Central memory CD8-positive, alpha-beta T cell (primary cell): ENCODE measurements at places on chromosomes 2 and 18.

DNA sequence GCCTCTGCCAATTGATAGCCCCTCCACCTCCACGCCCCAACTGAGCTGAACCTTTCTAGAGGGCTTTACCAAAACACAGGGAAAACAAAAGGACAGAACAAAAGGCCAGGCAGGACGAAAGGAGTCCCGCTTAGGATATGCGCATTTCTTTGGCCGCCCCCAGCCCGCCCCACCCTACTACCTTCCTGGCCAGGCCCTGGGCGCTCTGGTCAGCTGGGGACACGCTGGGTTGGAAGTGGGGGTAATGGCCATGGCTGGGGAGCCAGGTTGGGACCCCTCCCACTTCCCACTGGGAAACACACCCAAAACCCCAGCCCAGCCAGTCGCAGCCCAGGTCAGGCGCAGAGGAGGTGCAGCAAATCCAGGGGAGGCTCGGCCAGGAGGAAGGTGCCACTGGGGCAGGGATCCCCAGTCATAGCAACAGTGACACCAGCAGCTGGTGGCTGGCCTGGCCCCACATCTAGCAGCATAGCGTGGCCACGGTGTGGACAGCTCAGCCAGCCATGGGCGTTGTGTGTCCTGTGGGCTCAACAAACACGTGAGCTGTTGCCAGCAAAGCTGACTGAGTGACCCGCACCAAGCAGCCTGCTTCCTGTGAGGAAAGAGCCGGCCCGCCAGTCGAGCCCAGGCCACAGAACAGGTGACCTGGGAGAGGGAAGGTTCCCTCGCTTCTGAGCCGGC is 24.6 kb upstream of the B3GNT7 start:
- DNase-seq, result no peak

- no peak for DNase-seq
These were observed 675.1 kb upstream of the SALL3 start for GRCh38 chr18:78304192-78305164.

GRCh38 chr2:33706410-33706809 is 107.3 kb upstream of the FAM98A start:
- no peak for DNase-seq

- no peak for DNase-seq
These were observed 11.1 kb upstream of the KLHL30 start for GRCh38 chr2:238127165-238128060.

DNA sequence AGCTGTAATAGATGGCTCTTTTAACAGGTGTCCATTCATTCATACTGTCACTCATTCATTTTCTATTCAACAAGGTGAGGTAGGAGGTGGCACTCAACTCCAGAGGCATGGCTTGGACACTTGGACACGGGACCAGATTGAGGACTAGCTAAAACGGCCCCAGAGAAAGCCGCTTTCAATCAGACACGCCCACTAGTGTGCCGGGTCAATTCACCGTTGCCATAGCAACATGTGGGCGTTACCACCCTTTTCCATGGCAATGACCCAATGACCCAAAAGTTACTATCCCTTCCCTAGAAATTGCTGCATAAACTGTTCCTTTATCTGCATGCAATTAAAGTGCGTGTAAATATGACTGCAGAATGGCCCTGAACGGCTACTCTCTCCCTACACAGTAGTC is 49.2 kb upstream of the LGALSL start:
- no peak for DNase-seq

GRCh38 chr2:46879511-46879910 is 36.1 kb downstream of the MCFD2 start:
- DNase-seq, result no peak

- DNase-seq, result no peak
These were observed 4.1 kb downstream of the TMEM237 start for GRCh38 chr2:201639205-201639604.

DNA sequence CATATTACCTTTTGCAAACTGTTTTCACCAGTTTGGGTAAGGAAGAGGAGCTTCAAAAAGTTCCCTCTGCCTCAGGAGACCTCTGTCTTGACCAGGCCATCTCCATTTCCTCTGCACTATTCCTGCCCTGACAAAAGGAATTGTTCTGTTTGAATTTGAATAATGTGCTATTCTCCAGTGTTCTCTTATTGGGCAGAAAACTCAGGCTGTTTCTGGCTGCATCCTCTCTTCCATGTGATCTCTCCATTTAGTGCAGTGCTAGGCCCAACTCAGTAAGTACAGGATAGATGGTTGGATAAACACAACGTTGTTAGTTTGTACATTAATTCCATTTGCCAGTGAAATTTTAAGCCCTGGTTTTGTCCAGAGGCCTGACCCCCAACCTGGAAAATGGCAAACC is 102.2 kb upstream of the CELF4 start:
- no peak for DNase-seq

DNA sequence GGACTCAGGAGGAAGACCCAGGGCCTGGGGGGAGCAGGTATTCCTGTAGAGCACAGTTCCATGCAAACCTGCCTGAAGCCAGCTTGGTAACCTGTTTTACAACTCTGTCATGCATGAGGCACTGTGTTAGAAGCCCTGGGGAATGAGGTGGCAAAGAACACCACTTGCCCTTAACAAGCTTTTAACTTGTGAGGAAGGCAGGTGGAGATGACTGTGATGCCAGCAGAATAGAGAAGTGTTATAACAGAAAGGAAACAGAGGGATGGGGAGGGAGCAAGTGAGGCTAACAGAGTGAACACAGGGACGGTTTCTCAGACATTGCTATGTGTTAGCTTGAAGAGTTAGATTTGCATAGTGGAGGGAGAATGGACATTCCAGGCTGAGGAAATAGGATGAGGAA is 11.5 kb upstream of the IL1A start:
- DNase-seq, result no peak

DNA sequence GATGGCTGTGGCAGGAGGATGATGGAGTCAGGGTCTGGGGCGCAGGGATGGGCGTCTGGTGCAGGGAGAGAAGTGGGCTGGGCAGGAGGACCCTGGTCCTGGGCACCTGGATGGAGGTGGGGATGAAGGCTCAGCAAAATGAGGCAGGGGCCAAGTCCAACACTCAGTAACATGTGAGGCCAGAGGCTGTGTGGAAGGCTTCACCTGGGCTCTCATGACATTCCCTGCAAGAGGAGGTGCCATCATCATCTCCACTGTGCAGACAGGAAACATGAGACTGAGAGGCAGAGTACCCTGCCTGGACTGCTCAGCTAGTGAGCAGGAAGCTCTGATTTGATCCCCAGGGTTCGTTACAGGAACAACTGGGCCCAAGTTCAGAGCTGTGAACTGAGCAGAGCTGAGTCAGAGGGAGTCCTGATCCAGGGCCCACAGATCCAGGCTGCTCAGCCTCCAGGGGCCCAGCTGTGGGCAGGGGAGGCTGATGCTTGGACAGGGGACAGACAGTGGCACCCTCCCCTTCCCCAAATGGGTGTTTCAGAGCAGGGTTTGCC is 36.9 kb downstream of the HJURP start:
- no peak for DNase-seq

DNA sequence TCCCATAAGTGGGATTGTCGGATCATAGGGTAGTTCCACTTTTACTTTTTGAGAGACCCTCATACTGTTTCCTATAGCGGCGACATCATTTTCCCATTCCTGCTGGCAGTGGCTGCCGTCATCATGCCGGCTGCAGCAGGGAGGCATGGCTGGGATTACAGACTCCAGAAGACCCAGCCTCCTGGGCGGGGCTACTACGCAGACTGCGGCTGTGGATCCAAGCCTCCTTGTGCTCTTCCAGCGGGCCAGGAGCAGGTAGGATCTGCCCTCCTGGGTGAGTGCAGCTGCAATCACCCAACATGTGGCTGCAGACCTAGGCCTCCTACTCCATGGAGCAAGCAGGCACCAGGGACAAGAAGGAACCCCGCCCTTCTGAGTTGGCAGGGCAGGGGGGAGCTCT is 359.2 kb downstream of the GALR1 start:
- no peak for DNase-seq

GRCh38 chr2:201164166-201164565 is 18.8 kb upstream of the CASP10 start:
- no peak for DNase-seq

DNA sequence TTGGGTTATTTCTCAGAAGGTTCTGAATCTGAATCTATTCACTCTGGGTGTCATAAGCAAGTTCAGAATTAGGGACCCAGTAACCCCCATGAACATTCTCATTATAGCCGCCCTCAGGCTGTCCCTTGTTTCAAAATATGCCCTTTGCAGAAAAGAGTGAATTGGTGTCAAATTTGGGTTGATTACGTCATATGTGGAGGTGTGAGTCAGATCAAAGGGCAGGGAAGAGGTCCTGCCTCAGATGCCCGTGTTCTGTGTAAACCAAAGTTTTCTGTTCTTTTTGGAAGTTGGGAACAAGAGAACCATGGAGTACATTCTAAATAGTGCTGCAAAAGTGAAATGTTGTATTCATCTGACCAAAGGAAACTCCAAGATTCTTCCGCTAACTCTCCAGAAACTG is 5.8 kb downstream of the FAM110C start:
- no peak for DNase-seq

DNA sequence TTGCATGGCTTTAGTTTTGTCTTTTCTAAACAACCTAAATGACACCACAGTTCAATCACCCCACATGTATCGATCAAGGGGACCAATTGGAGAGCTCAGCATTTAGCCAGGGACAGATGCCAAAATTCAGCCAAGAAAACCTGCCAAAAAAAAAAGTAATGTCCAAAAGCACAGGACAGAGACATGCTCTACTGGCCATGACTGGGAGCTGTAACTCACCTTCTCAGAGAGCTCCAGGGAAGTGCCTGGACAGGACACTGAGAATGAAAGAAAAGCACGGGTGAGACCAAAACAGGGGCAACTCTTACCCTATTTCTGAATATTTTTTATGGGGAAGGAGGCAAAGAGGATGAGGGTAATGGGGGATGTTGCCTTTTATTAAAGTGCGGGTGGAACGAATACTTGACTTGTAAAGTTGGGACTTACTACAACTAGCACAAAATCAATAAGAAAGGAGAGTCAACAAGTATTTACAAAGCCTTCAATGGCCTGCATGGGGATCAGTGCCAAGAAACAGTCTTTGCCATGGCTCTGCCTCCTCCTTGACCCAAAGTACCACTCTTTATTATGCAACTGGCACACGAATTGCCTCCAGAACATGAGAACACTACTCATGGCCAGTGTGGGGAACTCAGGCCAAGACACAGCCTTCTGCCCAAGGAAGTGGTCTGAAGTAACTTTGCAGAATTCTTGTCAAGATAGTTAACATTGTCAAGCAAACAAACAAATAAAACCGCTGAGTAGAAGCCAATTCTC is 72.9 kb upstream of the HK2 start:
- no peak for DNase-seq

DNA sequence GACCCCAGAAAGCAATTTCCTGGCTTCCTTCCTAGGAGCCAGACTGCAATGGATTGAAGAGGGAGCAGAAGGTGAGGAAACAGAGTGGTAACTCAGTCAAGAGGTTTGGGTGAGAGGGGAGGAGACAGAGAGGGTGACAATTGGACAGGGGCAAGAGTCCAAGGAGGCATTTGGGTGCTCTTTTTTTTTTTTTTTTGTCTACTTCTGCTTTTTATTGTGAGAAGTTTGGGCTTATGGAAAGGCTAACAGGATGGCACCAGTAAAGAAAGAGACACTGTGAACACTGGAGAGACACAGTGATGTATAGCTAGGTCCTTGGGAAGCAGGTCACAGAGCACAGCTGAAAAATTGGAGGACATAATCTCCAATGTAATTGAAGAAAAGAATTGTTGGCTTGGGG is 25.0 kb downstream of the CYBRD1 start:
- DNase-seq, result no peak

DNA sequence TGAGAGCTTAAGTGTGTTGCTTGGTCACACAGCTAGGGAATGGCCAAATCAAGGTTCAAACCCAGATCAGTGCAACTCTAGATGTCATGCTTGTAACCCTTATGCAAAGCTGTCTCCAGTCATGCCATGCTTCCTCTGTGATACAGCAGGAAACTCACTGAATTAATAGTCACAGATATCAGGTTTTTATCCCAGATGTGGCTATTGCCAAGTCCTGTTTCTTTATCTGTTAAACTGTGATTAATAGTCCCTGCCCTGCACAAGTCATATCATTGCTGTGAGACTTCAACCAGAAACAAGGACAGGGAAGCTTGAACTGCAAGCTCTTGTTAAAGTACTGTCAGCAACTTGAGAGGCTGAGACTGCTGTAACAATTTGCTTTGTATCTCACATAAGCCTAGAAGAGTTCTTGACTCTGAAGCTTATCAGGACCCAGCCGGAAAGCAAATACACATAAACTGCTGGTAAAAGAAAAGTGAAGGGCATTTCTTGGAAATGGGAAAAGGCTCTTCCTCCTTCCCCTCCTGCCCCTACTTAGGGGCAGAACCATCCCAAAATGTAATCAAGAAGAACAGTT is 609.0 kb downstream of the DCC start:
- DNase-seq, result no peak

DNA sequence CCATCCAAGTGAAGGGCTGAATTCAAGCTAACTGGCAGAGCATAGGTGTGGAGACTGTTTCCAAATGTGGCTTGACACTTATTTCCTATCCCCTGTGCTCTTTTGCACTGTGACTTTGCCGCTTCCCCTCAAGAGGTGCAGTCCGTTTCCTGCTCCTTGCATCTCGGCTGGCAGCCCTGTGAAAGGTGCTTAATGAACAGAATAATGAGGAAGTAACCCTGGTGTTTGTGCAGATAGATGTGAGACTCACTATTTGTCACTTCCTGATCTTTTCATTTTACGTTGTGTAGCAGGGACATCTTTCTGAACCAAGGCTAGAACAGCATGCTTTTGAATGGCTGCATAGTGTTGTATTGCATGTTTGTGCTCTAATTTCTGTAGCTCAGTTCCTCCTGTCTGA is 60.8 kb downstream of the CEP192 start:
- no peak for DNase-seq

DNA sequence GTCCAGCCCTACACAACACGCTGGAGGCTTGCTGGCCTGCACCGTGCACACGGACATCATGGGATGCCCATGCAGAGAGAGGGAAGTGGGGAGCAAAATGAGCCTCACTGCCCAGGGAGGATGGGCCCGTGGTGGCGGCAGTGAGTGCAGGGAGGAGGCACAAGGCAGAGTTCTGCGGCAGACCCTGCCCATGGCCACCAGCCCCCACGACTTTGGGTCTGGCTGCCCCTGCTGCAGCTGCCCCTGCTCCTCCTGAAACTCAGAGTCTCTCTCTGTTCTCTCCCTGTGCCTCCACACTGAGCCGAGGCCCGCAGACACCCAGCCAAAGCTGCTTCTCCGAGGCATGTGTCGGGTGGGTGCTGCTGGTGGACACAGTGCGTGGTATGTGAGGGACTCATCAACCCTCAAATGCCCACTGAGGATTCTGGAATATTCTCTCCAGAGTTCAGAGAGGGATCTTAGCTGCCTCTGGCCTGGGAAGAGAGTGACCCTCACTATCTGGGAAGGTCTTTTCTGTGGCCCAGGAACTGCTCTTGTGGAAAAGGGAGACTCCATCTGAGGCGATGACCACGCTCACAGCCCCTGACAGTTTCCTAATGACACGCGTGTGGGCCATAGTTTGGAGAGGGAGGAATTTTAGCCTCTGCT is 45.1 kb upstream of the HPCAL1 start:
- DNase-seq, result no peak

GRCh38 chr2:28481905-28482304 is 14.0 kb upstream of the PLB1 start:
- no peak for DNase-seq

DNA sequence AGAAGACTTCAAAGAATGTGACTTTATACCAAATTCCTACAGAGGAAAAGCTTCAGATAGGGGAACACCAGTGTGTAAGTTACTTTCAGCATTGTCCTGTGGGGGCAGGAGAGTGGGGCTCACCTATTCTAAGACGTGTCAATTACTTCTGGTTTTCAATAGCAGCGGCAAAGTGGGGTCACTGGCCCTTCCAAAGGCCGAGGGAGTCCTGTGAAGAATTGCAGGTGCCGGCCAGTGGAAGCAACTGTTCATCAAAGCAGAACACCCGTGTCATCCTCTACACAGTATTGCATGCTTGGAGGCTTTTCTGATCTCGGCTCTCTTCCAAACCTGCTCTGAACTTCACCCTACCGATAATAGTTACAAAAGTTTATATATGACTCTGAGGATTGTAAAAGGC is 1176.5 kb upstream of the TMEFF2 start:
- DNase-seq, result no peak
